Motor neuron (in vitro differentiated cells): ENCODE measurements at places on chromosomes 1 and 21. TPM values are rescaled to one million over a fixed set of nuclear protein-coding genes. Genes with fewer than 3 reads are reported as not detected.

GUCA2A gene
- total RNA-seq: not detected in 2 replicates

RYR2 gene
- total RNA-seq: 0.32 and 0.47 TPM in 2 replicates

APCS gene
- 0.31 TPM in 1 of 2 replicates, not detected in the other for total RNA-seq

ADORA1 gene
- total RNA-seq: 3.7 and 4.1 TPM in 2 replicates

RCSD1 gene
- total RNA-seq: 0.21 and 0.23 TPM in 2 replicates

SASS6 gene
- total RNA-seq: 9.4 and 9.6 TPM in 2 replicates

KIAA0319L gene
- 62.5 and 66.6 TPM in 2 replicates for total RNA-seq

AADACL3 gene
- total RNA-seq: 0.69 TPM in 1 of 2 replicates, not detected in the other

BMP8A gene
- 0.19 and 0.29 TPM in 2 replicates for total RNA-seq

GJC2 gene
- total RNA-seq: 0.87 and 1.2 TPM in 2 replicates

BCL2L15 gene
- total RNA-seq: 0.67 and 1.1 TPM in 2 replicates

FCRL2 gene
- not detected in 2 replicates for total RNA-seq

NBPF4 gene
- total RNA-seq: not detected in 2 replicates

ZBTB40 gene
- 12.5 and 15.0 TPM in 2 replicates for total RNA-seq

KPRP gene
- 0.56 TPM in 1 of 2 replicates, not detected in the other for total RNA-seq

PGLYRP4 gene
- total RNA-seq: 0.66 and 0.73 TPM in 2 replicates

FOXO6 gene
- 1.7 and 2.8 TPM in 2 replicates for total RNA-seq

KCNJ15 gene
- total RNA-seq: 0.09 and 0.21 TPM in 2 replicates

NLRP3 gene
- not detected in 2 replicates for total RNA-seq

CHD5 gene
- 0.31 and 1.3 TPM in 2 replicates for total RNA-seq

RGS8 gene
- total RNA-seq: 0.10 and 0.11 TPM in 2 replicates
